ENCODE measurements at places on chromosomes 12 and 14.

DNA sequence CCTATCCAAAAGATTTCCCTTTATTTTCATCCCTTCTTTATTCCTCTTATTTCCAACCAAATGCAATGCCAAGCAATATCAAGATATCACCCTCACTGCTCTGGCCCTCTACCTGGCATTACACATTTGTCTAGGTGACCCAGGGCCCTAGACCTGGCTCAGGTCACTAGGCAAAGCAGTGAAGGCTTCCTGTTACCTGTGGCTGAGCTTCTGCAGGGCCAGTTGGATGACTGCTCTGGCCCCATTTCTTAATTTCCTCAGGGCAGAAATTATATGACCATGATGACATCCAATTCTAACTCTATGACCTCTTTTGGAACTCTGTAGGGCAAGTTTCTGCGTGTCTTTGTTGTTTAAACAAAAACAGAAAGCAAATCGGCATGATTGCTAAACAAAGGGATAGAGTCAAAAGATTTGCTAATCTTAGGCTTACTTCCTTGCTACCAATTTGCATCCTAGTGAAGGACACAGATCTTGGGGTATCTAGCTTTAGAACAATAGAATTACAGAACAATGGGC is 7.4 kb upstream of the CCDC198 start:
- DNase-seq = no peak

- no peak for DNase-seq
Observed at GRCh38 chr14:60644666-60645065, 4.6 kb downstream of the SIX1 start.

DNA sequence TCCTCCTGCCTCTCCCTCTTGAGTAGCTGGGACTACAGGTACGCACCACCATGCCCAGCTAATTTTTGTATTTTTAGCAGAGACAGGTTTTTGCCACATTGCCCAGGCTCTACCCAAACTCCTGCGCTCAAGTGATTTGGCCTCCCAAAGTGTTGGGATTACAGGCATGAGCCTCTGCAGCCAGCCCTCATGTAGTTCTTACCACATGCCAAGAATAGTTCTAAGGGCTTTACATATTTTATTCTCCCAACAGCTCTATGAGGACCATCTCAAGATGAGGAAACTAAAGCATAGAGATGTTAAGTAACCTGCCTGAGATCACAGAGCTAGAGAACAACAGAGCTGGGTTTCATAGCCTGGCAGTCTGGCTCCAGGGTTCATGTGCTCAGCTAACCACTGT is 37.9 kb upstream of the ALDH2 start:
- DNase-seq = no peak

DNA sequence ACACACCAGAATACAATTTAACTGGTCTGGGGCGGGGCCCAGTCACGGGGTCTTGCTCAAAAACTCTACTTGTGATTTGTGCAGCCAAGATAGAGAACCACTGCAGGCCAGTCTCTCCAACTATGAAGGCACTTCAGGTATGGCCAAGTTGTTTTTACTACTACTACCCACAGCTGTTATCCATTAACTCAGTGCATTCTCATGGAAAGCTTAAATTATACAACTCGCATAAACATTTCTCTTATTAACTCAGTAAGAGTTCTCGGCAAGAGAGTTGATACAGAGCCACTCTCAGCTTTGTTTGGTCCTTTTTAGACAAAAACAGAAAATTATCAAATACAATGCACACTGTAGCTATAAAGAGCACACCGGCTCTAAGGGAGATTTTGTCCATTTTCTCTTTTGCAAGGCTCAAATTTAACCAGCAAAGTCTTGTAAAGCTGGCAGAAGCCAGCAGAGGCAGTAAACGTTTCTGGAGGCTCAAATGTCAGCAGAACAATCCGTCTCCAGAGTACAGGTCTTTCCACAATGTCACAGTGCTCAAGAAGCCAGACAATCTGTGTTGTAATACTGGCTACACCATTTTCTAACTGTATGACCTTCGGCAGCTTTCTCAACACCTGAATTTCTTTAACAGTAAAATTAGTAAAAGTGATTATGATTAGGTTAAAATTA is 85.9 kb downstream of the PTGER2 start:
- no peak for DNase-seq

DNA sequence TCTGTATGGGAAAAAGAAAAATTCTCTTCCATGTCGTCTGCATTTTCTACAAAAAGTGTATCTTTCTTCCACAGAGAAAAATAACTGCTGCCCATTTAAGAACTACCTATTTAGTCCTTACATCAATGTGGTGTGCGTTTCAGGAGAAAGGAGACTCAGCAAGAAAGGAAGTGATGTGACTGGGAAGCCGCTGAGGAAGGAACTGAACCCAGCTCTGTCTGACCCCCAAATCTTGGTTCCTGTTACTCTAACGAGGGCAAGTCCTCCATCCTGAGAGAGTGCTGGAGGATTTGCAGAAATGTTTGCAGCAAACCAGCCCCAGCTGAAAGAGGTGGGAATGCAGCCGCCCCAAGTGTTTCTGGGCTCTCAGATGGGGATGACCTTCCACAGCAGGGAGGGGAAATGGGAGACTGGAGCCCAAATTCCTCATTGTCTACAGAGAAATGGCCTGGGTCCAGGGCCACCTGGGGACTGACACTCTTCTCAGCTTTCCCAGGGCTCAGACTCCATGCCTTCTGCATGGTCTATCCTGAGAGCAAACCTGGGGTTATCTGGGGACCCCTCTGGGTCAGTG is 6.7 kb upstream of the MLEC start:
- DNase-seq = no peak

DNA sequence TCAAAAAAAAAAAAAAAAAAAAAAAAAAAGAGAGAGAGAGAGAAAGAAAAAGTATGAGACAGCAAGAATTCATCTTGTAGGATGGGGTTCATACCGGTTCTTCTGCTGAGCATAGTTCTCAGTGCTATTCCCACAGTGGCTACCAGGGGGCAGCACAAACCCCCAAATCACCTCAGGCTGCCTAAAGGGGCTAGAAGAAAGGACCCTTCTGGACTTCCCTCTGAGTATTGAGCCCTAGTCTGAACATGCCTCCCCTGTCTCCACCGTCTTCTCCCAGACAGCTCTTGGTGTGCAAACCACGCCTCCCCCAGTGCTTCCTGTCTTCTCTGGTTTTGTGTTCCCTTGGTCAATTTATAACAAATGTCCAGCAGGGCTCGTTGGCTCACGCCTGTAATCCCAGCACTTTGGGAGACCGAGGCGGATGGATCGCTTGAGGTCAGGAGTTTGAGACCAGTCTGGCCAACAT is 31.3 kb upstream of the SMUG1 start:
- peak; percentile 76 for DNase-seq

DNA sequence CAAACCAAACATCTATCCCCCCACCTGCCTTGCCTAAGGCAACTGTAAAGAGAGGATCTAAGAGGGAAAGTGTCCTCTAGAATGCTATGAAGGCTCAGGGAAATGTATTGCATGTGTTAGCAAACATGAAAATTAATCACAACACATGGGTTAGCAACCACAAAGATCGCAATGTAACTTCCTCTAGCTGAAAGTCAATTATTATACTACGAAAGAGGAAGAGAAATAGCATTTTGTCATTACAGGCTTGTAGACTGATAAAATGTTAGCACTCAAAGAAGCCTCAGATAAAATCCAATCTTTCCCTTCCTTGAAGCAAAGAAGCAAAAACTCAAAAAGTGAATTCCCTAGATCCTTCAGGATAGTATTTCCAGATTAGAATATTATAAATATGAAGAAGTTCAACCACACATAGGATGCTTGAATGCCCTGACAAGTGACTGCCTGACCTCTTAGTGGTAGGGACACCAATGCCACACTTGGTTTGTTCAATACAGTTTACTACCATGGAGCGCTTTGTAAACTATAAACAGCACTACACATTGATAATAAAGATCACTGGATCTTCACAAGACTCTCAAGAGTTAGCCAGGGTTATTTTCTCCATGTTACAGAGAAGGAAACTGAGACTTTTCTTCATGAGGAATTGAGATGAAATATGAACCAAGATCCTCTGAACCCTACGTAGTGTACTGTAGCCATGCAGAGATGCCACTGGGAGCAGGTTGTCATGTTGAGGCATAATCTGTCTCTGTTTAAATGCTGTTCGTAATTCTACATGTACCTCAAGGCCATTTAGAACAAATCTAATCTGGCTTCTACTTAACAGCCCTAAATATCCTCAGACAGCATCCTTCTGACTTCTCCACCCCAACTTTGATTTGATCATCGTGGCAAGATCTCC is 100.7 kb downstream of the ITPR2 start:
- no peak for DNase-seq
